ENCODE measurements at places on chromosomes 7 and 10. TPM values are rescaled to one million over a fixed set of nuclear protein-coding genes. Genes with fewer than 3 reads are reported as not detected.
A peak's percentile ranks its signal among the peaks of the same experiment; 100 is the strongest.

DNA sequence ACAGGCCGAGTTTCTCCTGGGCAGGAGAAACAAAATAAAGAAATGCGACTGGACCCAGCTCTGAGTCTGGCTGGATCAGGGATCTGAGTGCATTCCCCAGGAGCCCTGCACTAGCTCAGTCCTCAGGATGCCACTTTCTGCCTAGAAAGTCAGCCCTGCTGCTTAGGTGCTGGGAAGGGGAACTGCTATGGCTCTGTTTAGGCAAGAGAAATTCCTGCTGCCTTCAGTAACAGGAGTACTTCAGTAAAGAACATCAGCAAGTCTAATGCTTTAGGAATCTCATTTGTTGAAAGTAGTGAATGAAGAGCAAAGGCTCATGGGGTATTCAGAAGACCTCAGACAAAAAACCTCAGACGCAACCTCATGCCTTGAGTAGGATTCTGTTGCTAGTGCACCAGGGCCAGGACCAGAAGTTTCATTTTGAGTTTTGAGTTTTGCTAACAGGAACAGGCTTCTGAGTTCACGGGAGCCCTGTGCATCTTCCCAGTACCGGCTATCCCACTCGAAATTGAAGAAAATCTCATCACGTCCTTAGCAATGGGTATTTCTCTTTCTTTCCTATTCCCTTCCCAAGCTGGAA, 170.8 kb upstream of the CDCA7L start:
- H3K4me3 ChIP-seq = no peak overlapping the region
- no peaks in the 10 kb centered on the region for H3K4me1 ChIP-seq
- peak; percentile 35 for DNase-seq
- no peaks in the 10 kb centered on the region for H3K27me3 ChIP-seq
- peaks cover under 1% of the 10 kb centered on the region for H3K36me3 ChIP-seq

DNA sequence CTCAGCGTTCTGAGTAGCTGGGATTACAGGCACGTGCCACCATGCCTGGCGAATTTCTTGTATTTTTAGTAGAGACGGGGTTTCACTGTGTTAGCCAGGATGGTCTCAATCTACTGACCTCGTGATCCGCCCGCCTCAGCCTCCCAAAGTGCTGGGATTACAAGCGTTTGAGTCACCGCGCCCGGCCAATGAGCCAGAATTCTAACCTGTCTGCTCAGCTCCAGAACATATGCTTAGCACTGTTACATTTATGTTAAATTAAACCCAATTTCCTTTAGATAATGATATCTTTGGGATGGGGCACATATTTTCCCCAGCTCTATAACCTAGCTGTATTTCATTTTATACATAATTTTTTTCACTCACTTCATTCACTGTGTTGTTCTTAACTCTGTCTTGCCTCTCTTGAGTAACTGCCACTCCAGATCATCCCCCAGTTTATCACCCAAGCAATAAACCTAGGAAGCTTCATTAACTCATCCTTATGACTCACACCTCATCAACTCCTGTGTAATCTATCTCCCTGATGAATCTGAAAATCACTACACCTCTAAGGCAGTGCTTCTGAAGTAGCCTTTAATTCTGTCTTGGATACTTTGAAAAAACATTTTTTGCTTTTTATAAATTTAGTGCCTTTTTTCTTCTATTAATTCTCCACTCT, 559.7 kb upstream of the ZWINT start:
- no peak for DNase-seq
- H3K36me3 ChIP-seq = no peaks in the 10 kb centered on the region
- H3K4me3 ChIP-seq = no peak overlapping the region
- H3K27ac ChIP-seq = no peak overlapping the region
- H3K4me1 ChIP-seq = no peaks in the 10 kb centered on the region

GRCh38 chr7:129906700-129907099, 46.1 kb downstream of the UBE2H start:
- peaks cover 23% of the 10 kb centered on the region for H3K36me3 ChIP-seq
- H3K4me3 ChIP-seq = no peak overlapping the region
- no peak overlapping the region for H3K27ac ChIP-seq
- peaks cover 4% of the 10 kb centered on the region for H3K4me1 ChIP-seq

DNA sequence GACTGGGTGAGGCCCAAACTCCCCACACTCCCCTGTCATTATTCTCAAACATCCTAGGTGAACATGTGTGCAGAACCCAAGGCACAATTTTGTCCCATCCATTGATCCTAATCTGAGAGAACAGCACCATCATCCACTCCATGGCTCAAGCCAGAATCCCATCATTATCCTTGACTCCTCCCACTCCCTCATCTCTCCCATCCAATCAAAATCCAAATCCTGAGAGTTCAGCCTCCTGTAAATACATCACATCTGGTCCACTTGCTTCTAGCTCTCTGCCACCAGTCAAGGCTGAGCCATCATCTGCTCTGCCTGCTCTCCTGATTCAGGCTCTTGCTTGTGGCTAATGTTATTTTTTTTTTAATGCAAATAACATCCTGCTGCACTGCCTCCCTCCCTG, 75.9 kb upstream of the SLF2 start:
- DNase-seq = no peak
- peaks cover 94% of the 10 kb centered on the region for H3K27me3 ChIP-seq
- no peaks in the 10 kb centered on the region for H3K4me1 ChIP-seq
- H3K27ac ChIP-seq = no peak overlapping the region
- H3K4me3 ChIP-seq = no peak overlapping the region

DNA sequence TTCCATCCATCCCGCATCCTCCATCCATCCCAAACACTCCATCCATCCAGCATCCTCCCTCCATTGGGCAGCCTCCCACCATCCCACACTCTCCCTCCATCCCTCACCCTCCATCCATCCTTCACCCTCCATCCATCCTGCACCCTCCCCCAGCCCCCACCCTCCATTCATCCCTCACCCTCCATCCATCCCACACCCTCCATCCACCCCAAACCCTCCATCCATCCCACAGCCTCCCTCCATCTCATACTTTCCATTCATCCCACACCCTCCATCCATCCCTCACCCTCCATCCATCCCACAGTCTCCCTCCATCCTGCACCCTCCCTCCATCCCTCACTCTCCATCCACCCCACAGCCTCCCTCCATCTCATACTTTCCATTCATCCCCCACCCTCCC, 60.4 kb downstream of the FOXI2 start:
- H3K27me3 ChIP-seq = peaks cover 18% of the 10 kb centered on the region
- H3K27ac ChIP-seq = no peak overlapping the region
- no peak for DNase-seq
- H3K36me3 ChIP-seq = no peaks in the 10 kb centered on the region
- H3K4me1 ChIP-seq = no peaks in the 10 kb centered on the region

The JAZF1 gene
- 29.1 TPM for total RNA-seq

DNA sequence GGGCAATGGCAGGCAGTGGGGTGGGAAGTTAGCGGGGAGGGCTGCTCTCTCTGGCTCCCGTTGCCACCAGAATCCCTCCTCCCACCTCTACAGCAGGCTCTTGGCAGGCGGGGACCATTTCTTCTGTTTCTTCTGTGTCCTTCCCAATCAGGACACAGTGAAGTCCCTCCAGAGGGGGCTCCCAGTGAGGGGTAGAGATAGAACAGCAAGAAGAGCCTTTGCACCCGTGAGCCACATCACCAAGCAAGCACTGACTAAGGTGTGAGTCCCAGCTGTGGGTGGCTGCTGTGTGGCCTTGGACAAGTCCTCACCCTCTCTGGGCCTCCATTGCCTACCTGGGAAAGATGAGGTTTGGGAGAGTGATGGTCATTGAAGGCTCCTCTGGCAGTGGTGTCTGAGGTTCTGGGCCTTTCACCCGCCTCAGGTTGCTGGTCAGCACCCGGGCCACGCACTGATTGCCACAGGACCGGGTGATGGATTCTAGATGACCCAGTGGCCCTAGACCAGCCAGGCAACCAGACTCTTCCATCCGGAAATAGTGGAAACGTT, 26.0 kb upstream of the PCBD1 start:
- H3K36me3 ChIP-seq = no peaks in the 10 kb centered on the region
- no peaks in the 10 kb centered on the region for H3K4me1 ChIP-seq
- H3K27me3 ChIP-seq = no peaks in the 10 kb centered on the region
- H3K4me3 ChIP-seq = no peak overlapping the region
- DNase-seq = no peak
- no peak overlapping the region for H3K27ac ChIP-seq

GRCh38 chr10:117107238-117107637, 30.8 kb downstream of the VAX1 start:
- H3K27me3 ChIP-seq = no peaks in the 10 kb centered on the region
- H3K4me3 ChIP-seq = no peak overlapping the region
- no peak for DNase-seq

DNA sequence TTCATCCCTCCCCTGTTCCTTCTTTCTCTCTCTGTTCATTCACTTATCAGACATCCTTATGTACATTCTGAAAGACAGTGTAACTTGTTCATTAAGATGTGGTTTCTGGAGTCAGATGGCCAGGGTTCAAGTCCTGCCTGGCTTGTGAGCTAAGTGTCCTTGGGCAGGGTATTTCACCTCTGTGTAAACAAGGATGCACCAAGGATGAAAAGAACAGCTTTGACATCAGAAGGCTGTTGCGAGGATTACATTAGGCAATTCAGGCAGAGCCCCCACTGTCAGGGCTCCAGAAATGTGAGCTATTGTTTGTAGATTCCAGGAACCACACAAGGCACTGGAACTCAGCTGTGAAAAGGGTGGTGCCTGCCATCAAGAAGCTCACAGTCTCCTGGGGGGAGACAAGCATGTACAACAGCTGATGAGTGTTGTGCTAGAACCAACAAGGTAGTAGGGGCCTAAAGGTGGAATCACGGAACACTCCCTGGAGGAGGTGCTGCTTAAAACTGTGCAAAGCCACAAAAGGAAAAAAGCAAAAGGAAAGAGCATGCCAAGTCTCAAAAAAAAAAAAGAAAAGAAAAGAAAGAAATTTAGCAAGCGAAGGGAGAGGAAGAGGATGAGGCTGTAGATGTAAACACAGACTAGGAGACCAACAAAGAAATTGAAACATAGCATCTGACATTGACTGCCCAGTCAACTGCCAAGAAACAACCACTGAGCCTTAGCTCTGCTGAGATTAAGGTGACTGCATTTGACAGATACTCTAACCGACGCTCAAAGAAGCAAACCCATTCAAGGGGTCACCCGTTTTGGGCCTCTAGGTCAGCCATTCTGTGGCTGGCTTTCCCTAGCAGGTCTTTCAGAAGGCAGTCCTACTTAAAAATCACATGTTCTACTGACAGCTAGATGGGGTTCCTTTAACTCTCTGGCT, 12.5 kb downstream of the PDLIM1 start:
- H3K4me3 ChIP-seq = no peak overlapping the region
- H3K36me3 ChIP-seq = peaks cover 70% of the 10 kb centered on the region
- DNase-seq = peak; percentile 54

The RHOBTB1 gene
- 5.0 TPM for total RNA-seq

The MKI67 gene
- 74.8 TPM for total RNA-seq

The C10orf143 gene
- total RNA-seq = 3.5 TPM

DNA sequence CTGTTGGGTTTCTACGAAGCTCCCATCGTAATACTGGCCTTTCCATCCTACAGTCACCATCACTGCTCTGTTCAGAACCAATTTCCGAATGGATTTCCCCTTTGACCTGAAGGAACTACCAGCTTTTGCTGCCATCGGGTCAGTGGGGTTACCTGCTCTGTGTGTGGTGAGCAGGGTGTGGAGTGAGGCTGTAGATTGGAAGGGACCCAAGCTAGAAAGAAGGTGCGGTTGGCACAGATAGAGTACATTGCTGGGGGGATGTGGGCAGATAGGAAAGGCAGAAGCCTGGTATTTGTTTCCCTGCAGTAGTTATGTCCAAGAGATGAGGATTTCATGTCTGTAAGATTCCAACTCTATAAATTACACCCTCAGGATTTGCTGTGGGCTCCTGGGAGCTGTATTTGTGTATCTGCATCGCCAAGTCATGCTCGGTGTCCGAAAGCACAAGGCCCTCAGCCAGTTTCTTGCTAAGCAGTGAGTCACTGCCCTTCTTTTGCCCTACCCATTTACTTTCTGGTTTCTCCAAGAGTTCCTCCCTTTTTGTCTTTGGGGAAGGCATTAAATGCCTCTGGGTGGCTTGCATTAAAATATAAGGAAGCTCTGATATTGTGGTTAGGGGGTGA, 15.4 kb downstream of the CLCN1 start:
- no peak overlapping the region for H3K27ac ChIP-seq
- H3K27me3 ChIP-seq = no peaks in the 10 kb centered on the region
- no peak overlapping the region for H3K4me3 ChIP-seq
- H3K36me3 ChIP-seq = no peaks in the 10 kb centered on the region
- DNase-seq = no peak
- no peaks in the 10 kb centered on the region for H3K4me1 ChIP-seq

DNA sequence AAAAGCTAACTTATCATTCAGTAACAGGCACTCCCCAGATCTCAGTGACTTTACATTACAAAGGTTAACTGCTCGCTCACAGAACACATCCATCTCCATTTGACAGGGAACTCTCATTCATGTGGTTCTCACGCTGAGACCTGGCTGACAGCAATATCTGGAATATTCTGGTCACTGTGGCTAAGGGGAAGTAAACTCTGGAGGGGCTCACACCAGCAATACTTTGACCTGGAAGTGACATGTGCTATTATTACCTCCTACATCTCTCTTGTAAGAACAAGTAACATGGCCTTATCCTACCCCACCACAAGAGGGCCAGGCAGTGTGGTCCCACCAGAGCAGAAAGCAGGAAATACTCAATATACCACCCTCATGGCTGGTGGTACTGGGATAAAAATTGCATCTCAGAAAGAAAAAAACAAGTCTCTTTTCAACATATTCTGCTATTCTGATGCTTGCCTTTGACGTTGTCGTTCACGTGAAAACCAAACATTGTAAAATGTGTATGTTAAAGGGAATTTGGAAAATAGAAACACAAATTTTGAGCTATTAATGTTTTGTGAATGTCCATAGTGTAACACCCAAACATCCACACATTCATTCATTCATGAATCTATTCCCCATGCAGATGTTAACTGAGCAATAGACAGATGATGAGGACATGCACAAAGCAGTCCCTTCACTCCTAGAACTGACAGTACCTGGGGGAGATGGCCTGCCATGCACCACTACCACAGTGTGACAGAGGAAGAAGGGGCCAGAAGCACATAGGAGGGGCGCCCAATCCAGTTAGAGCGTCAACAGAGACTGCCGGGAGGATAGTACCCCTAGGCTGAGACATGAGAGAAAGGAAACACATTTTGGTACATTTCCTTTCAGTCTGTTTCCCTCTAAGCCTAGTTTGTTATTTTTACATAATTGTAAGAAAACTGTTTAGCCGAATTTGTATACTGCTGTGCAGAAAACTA, 166.0 kb upstream of the SP4 start:
- peak; percentile 86 for DNase-seq
- no peak overlapping the region for H3K27ac ChIP-seq
- H3K36me3 ChIP-seq = no peaks in the 10 kb centered on the region
- H3K4me1 ChIP-seq = no peaks in the 10 kb centered on the region
- H3K4me3 ChIP-seq = no peak overlapping the region

The LIPF gene
- total RNA-seq = not detected
